ENCODE measurements at places on chromosomes 4 and X. TPM values are rescaled to one million over a fixed set of nuclear protein-coding genes. Genes with fewer than 3 reads are reported as not detected.

GRCh38 chr4:154616287-154616686 is 3.8 kb upstream of the FGG start:
- DNase-seq, result no peak

DNA sequence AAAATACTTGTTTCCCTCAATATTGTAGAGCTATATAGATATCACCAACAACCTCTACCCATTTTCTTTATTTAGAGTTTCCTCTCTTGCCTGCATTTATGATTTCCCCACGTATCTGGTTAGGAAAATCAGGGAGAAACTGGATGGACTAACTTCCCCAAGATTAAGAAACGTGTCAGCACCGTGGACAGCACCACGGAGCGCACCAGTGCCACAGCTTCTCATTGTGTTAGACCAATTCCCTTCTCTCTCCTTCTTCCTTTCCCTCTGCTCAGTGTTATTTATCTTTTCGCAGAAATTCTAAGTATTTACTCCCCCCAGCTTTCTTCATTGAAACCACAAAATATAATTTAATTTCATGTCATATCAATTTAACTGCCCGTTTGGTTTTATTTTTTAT is 568.6 kb upstream of the BOD1L1 start:
- DNase-seq, result no peak

Gene PDK3
- total RNA-seq, result 26.0 TPM

DNA sequence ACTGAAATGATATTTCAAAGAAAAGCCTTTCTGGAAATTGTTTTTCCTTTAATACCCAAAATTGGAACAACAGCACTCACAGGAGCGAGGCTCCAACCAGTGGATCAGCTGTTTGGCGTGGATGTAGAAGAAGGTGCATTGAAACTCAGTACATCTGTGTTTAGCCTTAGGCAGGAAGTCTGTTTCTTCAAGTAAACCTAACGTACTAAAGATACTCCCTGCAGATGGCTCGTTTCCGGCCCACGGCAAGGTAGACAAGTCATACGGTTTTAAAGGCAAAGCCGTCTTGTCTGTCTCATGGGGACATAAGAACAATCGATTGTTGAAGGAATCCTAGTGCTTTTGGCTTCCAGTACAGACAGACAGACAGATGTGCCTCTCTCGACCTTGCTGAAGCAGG is 50.0 kb upstream of the CLCN4 start:
- DNase-seq, result peak; percentile 59

- no peak for DNase-seq
These were observed 74.2 kb upstream of the TLR3 start for GRCh38 chr4:185994750-185995149.

DNA sequence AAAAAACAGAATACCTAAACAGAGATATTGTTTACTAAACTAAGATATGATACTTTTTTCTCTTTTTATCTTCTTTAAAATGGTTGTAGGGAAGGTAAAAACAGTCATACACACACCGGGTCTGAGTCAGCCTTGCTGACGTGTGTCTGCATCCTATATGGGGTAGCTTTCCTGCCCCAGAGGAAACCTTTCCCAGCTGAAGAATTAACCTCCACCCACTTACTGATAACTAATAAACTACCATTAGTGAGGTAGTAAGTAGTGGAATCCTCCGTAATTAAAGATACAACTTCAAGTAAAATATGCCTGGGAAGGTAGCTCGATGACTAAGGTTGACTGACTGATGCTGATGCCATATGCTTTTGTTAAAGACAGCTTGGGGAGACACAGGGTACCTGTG is 312.2 kb downstream of the DCTD start:
- no peak for DNase-seq

DNA sequence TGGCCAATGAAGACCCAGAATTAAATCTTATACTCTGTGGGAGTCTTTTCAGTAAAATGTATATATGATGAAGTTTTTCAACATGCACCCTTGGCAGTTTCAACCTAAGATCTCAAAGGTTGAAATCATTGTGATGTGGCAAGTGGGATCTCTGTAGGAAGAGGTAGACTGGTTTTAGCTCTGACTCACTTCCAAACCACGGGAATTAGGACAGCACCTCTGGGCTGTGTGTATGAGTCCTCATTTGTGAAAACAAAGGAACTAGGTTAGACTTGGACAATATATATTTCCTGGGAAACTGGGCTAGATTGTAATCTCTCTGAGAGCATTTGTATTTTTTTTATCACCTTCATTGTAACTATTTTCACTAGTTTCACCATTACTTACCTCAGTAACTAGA is 333.0 kb downstream of the ADGRL3 start:
- DNase-seq, result no peak

GRCh38 chr4:158122501-158122900 is 50.3 kb downstream of the GASK1B start:
- DNase-seq, result no peak

DNA sequence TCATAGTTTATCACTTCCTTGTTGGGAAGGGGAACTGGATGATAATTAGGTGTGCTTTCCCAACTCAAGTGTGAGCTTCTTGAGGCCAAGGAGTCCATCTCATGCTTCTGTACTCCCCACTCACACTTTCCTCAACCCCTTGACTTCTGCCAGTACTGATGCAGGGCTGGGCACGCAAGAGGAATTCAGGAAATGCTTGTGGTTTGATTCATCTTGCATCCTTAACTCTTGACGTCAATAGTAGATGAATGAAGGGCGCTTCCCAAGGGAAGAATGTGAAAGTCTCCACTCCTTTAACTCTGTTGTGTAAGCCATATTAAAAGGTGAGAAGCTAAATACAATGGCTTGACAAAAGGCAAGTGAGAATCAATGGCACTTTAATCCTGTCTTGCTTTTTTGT is 101.8 kb downstream of the AGTR2 start:
- no peak for DNase-seq

- DNase-seq, result no peak
These were observed 32.9 kb upstream of the DKK2 start for GRCh38 chr4:107069049-107069448.

Gene PPARGC1A
- not detected for total RNA-seq

DNA sequence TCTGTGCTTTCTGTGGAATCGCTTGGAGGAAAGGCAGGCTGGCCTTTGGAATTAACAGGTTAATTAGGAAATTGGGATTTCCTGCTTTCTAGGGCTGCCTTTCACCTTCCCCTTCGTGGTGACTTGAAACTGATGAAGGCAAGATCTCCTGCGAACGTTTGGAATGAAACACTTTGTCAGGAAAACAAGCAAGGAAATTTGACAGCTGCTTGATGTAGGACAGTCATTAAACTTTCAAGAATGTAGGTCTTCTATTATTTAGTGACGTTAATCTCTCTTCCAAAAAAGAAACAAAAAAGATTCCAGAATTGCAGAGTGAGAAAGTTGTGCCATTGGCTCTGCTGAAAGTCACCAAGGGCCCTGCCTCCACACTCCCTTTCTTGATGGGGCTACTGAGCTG is 155.7 kb upstream of the SCML1 start:
- DNase-seq, result no peak

DNA sequence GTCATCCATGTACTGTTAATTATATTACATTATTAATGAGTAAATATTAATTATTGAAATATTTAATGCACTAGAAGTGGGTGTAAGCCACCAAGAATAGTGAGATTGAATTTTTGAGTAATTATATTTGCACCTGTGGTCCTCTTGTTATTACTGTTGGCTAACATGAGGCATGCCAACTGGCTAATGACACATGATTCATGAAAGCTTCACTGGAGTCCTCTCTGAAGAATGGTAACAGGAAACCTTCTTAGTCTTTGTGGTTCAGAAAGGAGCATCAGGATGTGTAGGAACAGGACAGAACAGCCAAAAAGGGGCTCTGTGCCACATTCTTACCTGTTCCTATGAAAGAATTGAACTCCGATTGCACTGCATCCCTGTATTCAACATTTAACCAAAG is 65.2 kb downstream of the SLC4A4 start:
- DNase-seq, result no peak

Gene PAK3
- 0.40 TPM for total RNA-seq

Gene APOO
- 42.6 TPM for total RNA-seq

GRCh38 chr4:150710770-150711375 is 128.9 kb downstream of the MAB21L2 start:
- no peak for DNase-seq

GRCh38 chr4:94882756-94883155 is 125.0 kb downstream of the BMPR1B start:
- DNase-seq, result no peak

- DNase-seq, result no peak
These were observed 348.8 kb downstream of the GBA3 start for GRCh38 chr4:23041501-23041900.

Gene ADH7
- not detected for total RNA-seq

Gene CABS1
- total RNA-seq, result not detected

- no peak for DNase-seq
These were observed 302.4 kb downstream of the IL1RAPL1 start for GRCh38 chrX:28889591-28890090.

Gene BEX5
- 1.5 TPM for total RNA-seq

Gene SPRY1
- total RNA-seq, result 40.6 TPM

DNA sequence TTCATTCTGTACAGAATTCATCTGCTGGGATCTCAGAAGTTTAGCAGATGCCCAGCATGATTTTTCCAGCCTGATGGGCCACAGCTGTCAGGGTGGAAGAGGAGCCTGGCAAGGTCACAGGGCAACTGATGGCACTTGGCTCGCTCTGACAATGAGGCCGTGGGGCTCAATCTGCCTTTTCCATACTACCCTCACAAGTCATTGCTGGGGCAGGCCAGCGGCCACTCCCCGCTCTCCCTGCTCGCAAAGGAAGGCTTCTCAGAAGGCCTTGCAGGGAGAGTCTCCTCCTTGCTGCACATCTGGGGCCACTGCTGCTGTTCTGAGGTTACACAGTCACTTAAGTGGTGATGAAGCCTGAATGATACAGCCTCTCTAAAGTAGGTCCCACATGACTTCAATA is 349.1 kb downstream of the NR3C2 start:
- no peak for DNase-seq

Gene SYN1
- total RNA-seq, result 0.35 TPM

DNA sequence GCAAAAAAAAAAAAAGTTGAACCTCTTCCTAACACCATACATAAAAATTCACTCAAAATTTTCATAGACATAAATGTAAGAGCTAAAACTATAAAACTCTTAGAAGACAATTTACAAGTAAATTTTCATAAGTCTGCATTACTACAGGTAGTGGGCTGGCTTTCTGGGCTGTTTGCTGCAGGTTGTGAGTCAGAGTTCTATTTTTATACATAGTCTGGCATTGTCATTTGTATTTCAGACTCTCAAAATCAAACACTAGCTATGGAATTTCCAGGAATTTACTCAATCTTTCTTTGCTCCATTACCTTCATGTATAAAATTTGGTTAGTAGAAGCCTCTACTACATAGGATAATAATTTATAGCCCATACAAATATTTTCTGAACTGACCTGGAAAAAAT is 227.2 kb downstream of the COX18 start:
- DNase-seq, result no peak

DNA sequence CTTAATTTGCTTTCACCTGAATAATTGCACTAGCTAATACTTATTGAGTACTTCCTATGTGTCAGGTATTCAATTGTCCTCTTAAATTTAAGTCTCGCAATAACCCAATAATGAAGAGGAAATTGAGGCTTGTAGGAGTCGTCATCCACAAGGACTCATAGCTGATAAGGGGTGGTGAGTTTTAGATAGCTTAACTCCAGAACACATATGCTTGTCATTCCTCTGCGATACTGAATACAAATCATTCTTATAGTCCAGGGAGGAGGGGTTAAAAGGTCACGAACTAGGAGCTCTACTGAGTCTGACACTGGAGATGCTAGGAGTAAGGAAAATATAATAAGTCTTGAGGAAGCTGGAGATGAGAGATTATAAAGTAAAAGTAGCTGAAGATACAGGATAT is 1.4 kb upstream of the PACRGL start:
- DNase-seq, result no peak

GRCh38 chrX:71254092-71254963 is at the start of gene ZMYM3:
TSS of gene ZMYM3 (minus strand) at chrX:71254140. CDS start at chrX:71253255, 885 bp downstream.
- peak; percentile 75 for DNase-seq
